ENCODE measurements at places on chromosomes 2 and 18. TPM values are rescaled to one million over a fixed set of nuclear protein-coding genes. Genes with fewer than 3 reads are reported as not detected.
A peak's percentile ranks its signal among the peaks of the same experiment; 100 is the strongest.

GRCh38 chr2:42918671-42919318 is 126.4 kb upstream of the HAAO start:
- DNase-seq: no peak

DNA sequence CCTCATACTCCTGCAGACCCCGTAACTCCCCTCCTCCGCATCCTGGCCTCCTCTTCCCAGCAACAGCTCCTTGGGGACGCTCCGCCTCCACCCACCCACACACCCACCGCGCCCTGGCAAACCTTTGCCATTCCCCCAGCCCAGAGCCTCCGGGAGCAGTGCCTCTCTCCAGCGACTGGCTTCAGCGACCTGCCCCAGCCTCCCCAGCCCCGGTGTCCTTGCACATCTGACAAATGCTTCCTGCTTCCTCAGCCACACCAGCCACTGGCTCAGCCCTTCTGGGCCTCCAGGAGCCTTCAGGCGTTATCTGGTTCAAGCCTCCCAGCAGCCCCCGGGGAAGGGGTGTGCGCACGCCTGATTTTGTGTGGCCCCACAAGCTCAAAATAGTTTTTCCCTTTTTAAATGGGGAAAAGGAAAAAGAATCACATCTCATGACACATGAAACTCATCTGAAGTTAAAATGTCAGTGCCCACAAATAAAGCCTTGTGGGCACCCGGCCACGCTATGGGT is 14.2 kb downstream of the ESPNL start:
- DNase-seq: no peak

MAIP1 gene
- 29.4 TPM for total RNA-seq

IAH1 gene
- 38.1 TPM for total RNA-seq

IL36G gene
- 0.80 TPM for total RNA-seq

DNA sequence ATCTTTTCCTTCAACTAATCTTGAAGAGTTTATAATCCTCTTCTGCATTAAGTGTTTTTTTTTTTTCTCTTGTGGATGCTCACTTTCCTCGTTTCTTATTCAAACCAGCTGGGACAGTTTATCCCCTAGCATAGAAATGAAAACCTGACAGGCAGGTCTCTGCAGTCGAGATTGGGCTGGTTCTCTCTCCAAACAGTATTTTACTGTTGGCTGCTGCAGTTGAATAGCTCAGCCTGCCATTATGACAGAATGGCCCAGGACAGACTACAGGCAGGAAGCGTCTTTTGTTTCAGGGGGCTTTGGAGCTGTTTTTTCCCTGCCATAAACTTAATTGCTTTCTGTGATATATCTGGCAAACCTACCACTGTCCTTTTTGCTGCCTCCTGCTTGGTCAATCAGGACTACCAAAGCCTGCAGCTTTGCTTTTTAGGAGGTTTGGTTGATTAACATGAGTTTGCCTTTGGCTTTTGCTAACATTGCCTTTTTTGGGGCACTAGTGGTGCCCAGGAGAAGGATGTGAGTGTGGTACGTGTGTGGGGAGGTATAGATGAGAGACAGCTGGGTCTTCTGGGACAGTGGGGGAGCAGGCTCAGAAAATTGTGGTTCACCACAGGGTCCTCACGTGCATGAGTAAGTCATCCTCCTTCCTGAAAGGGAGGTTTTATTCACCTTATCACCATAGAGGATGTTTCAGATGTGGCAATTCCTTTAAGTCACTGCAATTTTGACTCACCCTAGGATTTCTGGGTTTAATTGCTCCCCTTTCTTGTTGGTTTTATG is 128.7 kb downstream of the LYPD6B start:
- peak; percentile 56 for DNase-seq

DNA sequence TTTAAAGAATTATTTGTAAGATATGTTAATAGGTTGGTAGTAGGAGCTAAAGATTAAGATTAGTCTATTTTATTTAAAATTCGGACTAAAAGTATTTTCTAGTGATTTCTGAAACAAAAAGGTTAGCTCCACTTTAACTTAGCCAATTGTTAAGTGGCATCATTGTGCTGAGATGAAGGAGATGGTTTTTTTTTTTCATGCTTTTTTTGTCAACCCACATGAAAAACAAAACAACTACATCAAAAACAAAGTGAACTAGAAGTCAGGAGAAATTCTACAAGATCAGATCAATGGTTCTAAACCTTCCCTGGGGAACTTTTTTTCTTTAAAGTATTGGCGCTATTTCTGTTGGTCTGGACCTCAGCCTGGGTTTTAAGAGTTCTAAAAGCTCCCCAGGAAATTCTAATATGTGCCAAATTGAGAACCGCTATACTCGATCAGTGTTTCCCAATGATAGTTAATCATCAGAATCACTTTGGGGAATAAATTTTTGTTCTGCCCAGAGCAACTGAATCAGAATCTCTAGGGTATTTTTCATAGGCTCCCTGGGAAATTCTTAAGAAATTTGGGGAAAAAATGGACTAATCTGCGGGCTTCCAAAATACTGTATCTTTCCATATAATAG is 2.3 kb downstream of the ZC3H6 start:
- DNase-seq: no peak

- DNase-seq: no peak
Measured at GRCh38 chr18:68478246-68478645, 236.7 kb downstream of the TMX3 start.
